ENCODE measurements at places on chromosomes 1 and 21.

- no peak for DNase-seq
These were observed 1522.5 kb upstream of the PRMT6 start for GRCh38 chr1:105533996-105534395.

DNA sequence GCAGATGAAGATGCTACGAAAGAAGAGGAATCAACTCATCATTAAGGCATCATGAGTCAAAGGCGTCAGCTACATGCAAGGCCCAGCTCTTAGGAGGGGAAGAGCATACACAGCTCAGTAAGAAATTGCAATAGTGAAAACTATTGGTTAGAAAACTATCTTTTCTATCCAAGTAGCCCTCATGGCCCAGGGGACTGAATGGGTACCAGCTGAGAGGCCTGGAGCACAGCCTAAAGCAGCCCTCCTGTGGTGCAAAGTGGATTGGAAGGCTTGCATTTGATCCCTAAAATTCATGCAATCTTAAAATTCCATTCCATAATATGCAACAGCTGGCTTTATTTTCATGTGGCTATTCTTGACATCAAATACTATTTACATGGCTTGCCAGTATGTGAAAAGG lies 251.8 kb upstream of the USP24 start:
- no peak for DNase-seq

- DNase-seq, result no peak
These were observed 60.3 kb downstream of the TRAF5 start for GRCh38 chr1:211386921-211387320.

DNA sequence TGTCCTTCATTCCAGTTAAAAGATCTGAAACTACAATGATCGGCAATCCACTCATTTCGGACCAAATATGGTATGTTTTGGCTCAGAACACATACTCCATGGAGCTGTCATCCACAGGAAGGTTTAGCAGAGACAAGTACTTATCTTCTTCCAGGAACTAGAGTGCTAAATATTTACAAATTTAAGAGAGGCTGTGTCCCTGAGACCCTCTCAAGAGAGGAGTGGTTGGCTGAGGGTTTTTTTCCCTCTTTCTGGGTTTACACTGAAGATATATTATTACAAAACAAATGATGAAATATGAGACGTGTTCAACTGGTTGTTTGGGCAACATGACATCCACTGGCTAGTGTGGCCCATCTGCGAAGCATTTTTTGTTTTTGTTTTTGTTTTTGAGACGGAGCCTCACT lies 25.9 kb upstream of the NID1 start:
- DNase-seq, result no peak

- DNase-seq, result no peak
These were observed 121.7 kb upstream of the PRDX6 start for GRCh38 chr1:173355281-173356031.

DNA sequence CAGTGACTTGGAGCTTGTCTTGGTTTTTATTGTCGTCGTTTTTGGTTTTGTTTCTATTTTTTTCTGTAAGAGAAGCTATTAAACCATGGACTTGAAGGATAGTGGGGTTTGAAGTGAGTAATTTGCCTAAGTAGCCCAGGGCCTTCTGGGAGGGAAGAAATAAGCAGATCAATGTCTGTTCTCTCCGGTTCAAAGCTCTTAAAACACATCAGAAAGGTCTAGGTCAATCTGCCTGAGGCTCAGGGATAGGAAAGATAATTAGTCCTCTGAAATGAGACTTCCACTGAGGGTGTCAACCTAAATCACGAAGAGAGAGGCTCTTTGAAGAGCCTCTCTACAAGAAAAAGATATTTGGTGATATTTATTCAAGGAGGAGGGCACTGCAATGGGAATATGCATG lies 178.0 kb downstream of the MATN1 start:
- no peak for DNase-seq

GRCh38 chr1:56394298-56394697 lies 185.1 kb downstream of the PLPP3 start:
- no peak for DNase-seq

DNA sequence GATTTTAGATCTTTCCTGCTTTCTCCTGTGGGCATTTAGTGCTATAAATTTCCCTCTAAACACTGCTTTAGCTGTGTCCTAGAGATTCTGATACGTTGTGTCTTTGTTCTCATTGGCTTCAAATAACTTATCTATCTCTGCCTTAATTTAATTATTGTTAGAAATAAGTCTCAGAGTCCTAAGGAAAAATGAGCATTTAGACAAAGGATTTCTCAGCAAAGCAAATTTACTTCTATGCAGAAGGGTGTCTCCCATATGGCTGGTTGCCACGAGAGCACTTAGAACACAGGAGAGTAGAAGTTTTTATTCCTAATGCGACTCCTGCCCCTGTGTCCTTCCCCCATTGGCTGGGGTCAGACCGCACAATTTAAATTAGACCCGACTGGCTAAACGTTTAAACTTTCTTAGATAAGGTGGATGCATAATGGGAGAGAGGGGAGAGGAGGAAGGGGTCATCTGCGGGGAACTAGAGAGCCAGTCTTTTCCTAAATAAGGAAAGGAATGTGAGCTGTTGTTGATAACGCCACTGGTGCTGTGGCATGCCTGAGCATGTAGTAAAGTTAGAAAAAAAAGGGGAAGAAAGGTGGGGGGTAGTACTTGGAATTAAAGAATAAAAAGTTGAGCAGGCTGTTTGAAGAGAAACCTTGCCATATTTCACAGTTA lies 170.2 kb downstream of the DYRK1A start:
- no peak for DNase-seq

- no peak for DNase-seq
These were observed 176.5 kb downstream of the PSMG1 start for GRCh38 chr21:39006571-39007311.

DNA sequence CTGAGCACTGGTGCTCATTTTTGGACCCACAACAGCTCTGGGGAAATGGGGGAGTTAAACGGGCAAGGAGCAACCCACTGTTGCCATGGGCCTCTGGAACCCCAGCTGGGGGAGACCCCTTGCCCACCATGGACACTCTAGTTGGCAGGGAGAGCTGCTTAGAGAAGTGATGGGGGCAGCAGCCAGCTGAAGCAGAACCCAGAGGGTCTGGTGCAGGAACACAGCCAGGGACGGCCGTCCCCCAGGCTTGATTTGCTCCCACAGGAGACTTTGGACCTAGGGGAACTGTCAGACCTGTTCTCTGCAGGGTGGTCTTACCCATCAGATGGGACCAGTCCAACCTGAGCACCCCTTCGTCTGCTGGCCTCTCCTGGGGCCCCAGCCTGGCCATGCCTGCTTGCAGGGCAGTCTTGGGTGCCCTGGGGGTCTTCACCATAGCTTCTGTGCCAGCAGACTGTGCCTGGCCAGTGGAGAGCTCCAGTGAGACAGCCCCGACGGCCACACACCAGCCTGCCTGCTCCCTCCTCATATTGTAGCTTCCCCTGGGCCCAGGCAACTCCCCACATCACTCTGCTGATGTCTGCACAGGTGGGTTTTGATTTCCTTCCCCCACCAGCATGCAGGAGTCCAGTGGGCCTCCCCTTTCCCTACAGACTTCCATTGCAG lies 11.3 kb downstream of the SPATC1L start:
- no peak for DNase-seq

DNA sequence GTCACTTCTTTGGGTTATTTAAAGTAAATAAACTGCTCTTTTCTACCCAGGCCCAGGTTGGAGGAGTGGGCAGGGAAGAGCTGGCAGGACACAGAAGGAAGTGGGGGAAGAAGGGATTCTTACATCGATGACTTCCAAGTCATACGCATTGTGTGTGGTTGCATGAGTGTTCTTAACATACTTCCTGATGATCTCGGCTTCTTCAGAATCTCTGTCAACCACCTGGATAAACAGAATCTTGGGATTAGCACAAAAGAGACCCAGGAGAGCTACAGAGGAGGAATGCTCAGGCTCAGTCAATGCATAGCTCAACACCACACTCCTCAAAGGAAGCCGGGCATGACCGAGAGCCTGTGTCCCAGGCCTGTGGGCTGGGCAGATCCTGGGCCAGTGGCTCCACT lies 42.1 kb downstream of the PARP1 start:
- DNase-seq, result no peak

- DNase-seq, result no peak
These were observed 611.7 kb downstream of the NUF2 start for GRCh38 chr1:163933437-163933836.

DNA sequence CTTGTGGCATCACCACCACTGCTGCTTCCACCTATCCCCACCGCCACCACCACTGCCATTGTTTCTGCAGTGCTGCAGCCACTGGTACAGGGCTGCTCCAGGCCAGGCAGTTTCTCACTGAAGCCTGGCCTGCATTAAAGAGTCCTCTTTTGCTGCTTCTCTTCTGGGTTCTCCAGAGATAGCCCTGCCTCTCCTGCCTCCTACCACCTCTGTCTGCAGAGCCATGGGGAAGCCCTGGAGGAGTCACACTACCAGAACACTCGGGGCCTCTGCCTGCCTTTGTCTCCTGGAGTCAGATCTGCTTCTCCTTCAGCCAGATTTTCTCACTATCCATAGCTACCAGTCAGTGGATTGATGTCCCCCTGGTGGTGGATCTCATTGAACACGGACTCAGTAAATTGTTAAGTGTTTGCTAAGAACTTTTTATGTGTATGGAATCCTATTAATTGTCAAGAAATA lies 37.7 kb upstream of the DDAH1 start:
- no peak for DNase-seq

- DNase-seq, result no peak
These were observed 21.6 kb upstream of the RGL1 start for GRCh38 chr1:183783342-183783741.

DNA sequence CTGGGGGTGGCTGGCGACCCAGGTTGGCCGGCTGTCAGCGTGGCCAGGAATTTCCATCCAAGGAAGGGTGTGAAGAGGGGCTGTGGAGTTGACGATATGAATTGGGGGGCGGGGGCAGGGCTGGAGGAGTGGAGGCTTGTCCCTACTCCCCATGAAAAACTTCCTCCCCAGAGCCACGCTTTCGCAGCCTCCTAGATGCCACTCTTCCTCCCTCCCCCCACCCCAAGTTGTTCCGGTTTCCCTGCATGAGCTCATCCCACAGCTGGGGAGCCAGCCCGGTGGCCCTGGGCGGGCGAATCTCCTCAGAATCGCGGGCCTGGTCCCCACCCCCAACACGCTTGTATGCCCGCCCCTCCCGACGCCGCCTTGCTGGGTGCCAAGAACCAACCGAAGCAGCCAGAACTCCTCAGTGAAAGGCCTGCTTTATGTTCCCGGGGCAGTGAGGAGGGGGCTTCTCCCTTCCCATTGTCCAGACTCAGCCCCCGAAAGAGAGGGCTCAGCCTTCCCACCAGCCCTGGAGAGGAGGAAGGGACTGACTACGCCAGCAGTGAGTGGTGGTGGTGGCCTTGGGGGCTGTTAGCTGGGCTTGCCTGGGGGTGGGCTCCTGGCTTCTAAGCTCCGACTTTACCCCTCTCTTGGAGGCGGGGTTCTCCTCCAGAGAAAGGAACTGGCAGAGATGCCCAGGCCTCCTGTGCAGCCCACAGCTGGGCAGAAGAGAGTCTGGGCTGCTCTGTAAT lies 1.8 kb upstream of the CSMD2 start:
- DNase-seq, result no peak

GRCh38 chr1:6506210-6507036 lies 15.0 kb upstream of the PLEKHG5 start:
- DNase-seq, result no peak

Measured in activated T-cell treated with anti-CD3 and anti-CD28 coated beads, Interleukin-2, amount 50 U/mL, for 48 hours (primary cell).